ENCODE measurements at places on chromosomes 6 and 20.

DNA sequence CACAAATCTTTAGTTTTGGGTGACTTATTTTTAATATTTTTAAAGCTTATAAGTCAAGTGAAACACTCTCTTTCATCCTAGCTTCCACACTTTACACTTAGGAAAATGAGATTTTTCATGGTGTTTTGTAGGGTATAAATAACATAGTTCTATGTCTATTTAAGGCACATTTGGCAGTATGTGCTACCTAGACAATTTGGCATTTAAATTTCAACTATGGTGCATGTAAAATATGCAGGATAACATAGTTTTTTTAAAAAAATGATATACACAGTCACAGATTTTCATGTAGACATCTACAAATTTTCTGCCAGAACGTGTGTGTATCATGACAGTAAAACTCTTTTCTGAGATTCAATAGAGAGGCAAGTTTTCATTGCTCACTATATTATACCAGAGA is 115.1 kb upstream of the MAP3K7 start:
- no peak for DNase-seq

DNA sequence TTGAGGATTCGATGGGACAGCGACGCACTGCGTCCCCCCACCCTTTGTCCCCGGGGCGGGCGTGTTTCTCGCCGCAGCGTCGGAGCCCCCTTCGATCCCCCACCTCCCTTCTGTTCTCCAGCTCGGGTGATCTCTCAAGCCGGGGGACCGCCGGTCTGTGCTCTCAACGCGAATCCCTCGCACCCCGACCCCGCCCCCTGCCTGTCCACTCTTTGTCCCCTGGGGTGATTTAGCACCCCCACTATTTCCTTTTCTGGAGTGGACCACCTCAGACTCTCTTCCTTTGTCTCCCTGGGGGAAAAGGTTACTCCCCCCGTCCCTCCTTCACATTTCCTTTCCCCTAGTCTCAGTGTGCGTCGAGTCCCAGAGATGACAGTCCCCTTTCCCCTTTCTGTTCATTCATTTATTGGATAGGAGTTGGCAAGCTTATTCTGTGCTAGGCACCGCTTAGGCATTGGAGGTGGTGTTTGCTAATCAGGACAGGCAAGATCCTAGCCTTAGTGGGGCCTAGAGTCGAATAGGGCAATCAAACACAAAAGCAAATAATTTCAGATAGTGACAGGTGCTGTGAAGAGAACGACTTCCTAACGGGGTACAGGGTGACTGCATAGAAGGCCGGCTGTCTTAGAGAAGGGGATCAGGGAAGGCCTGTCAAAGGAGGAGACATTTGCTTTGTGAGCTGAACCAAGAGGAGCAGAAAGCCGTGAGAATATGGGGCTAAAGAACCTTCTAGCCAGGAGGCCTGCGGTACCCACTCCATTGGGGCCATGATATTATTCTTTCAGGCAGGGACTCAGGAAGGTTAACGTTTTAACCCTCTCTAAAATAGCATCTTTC is 741 bp downstream of the PTPN1 start:
- no peak for DNase-seq

- no peak for DNase-seq
These were observed 281.6 kb downstream of the KHDC1L start for GRCh38 chr6:72943699-72944098.

DNA sequence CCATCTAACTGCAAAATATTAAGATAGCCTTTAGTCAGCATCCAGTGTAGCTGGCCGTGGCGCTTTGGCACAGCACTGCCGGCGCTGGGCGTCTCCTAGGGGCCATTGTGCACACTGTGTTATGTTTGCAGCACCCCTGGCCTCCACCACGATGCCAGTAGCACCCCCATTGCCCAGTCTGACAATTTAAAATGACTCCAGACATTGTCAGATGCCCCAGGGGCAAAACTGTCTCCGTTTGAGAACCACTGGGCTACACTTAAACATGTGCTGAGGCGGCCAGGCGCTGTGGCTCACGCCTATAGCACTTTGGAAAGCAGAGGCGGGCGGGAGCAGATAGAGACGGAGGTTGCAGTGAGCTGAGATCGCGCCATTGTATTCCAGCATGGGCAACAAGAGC is 6.0 kb upstream of the MTG2 start:
- no peak for DNase-seq

GRCh38 chr6:134605034-134605433 is 287.1 kb upstream of the SGK1 start:
- no peak for DNase-seq

DNA sequence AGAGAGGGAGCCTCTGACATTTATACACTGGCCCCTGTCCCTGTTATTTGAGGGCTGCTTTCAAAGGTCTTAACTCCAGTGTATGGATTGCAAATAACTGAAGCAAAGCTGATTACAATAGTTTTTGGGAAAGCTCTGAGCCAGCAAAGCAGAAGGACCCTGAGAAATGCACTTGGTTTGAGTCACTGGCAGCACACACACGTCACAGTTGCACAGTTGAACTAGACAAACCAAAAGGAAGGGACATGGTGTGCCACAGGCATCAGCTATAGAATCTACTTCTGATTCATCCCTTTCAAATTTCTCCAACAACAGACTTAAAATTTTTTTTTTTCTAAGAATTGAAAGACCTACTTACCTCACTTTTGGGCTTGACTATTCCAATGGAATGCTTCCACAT is 56.4 kb downstream of the SNRNP48 start:
- no peak for DNase-seq

- no peak for DNase-seq
These were observed 37.6 kb downstream of the RSPH3 start for GRCh38 chr6:158962371-158962770.

DNA sequence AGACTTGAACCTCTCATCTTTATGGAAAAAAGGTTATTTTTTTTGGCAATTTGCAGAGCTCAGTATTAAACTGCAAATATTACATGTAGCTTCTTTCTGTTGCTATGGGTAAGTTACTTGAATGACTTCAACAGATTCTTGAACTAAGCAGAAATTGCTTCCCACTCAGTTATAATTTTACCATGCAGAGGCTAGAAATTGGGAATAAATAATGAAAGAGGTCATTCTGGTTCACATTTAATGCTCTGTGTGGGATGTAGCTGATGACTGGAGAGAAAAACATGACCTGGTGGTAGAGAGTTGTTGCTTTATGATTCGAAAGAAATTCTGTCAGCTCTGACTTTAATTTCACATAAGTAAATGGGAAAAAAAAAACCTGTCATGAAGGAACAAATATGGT is 16.8 kb upstream of the ADGB start:
- no peak for DNase-seq

DNA sequence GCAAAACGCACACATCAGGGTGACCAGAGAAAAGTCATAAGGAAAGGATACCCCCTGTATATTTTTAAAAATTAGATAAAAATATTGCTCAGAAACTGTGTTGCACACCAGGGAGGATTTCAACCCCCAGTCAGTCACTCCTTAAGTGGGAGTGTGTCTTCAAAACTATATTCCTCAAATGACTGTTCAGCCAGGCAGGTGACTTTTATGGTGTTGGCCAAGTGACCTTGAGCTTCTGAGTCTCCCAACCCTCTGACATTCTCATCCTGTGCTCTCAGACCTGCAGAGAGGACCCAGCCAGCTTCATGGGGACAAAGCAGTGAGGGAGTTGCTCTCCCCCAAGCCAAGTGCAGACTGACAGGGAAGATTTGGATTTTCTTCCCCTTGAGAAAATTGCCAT is 311.9 kb upstream of the JARID2 start:
- no peak for DNase-seq

- DNase-seq, result no peak
These were observed 159.8 kb downstream of the TFAP2C start for GRCh38 chr20:56788671-56789610.

GRCh38 chr6:45552536-45552935 is 174.8 kb upstream of the SUPT3H start:
- DNase-seq, result no peak

DNA sequence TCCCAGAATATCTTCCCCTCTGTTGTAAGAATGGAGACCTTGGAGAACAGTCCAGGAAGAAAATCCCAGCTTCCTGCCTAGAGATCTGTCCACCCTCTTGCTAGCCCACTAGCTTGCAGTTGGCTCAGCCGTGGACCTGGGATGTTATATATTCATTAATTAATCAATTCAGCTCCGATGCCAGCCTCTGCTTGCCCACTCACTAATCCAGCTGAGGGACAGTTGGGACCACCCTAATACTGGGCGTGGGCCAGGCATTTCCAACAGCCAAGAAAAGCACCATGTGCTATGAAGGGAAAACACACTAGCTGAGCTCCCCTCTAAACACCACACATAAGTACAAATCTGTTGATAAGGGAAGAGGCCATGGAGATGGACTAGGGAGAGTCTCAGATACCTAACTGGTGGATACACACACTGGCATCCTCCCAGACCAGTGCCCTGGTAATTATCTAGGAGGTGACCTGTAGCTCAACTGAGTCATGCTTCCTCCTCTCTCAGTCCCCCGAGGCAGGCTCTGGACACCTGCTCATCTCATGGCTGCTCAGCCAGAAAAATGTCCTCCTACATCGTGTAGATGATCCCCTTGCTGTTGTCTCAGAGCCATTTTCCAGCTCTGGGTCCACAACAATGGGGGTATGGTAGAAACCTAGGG is 78.9 kb downstream of the ANKRD60 start:
- DNase-seq, result no peak

DNA sequence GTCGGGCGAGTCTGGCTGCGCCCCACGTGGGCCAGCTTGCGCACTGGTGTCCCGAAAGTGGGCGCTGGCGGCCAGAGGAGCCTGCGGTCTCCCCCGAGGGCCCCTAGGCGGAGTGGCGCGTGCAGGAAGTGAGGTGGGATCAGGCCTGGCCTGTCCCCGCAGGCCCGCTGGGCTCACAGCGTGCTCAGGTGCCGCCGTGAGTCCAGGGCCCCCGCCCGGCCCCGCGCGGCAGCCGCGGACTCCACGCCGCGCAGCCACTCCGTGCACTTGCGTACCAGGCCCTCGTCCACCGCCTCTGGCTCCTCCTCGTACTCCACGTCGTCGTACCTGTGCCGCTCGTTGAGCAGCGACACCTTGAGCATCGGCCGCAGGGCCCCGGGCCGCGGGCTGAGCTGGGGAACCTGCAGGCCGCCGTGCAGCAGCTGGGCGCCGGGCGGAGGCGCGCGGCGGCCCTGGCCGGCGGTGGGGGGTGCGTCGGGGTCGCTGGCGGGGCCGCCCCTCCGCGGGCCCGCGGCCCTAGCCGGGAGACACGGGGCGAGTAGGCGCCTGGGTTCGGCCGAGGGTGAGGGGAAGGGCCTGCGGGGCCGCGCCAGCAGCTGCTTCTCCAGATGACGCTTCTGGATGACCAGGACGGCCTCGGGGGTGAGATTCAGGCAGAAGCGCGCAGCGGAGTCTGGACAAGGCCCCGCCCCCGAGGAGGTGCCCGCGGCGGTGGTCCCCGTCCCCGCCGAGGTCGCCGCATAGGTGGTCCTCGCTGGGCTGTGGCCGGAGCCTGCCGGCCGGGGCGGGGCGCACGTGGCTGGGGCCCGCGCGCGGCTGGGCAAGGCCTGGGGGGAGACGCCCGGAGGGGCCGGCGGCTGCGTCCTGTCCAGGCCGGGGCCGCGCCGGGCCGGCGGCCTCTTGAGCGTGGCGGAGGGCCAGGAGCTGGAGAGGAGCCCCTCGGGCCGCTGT is 835 bp downstream of the PRR18 start:
- DNase-seq, result no peak

DNA sequence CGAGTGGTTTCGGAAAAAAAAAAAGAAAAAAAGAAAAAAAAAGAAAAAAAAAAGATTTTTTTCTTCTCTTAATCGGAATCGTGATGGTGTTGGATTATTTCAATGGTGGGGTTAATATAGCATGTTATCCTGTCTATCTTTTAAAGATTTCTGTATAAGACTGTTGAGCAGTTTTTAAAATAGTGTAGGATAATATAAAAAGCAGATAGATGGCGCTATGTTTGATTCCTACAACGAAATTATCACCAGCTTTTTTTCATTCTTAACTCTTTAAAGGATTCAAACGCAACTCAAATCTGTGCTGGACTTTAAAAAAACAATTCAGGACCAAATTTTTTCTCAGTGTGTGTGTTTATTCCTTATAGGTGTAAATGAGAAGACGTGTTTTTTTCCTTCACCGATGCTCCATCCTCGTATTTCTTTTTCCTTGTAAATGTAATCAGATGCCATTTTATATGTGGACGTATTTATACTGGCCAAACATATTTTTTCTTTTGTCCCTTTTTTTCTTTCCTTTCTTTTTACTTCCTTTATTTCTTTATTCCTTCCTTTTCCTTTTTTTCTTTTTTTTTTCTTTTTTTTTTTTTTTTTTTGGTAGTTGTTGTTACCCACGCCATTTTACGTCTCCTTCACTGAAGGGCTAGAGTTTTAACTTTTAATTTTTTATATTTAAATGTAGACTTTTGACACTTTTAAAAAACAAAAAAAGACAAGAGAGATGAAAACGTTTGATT is 3.6 kb downstream of the SOX4 start:
- DNase-seq, result no peak

GRCh38 chr6:25641940-25642666 is 9.9 kb upstream of the SCGN start:
- no peak for DNase-seq

DNA sequence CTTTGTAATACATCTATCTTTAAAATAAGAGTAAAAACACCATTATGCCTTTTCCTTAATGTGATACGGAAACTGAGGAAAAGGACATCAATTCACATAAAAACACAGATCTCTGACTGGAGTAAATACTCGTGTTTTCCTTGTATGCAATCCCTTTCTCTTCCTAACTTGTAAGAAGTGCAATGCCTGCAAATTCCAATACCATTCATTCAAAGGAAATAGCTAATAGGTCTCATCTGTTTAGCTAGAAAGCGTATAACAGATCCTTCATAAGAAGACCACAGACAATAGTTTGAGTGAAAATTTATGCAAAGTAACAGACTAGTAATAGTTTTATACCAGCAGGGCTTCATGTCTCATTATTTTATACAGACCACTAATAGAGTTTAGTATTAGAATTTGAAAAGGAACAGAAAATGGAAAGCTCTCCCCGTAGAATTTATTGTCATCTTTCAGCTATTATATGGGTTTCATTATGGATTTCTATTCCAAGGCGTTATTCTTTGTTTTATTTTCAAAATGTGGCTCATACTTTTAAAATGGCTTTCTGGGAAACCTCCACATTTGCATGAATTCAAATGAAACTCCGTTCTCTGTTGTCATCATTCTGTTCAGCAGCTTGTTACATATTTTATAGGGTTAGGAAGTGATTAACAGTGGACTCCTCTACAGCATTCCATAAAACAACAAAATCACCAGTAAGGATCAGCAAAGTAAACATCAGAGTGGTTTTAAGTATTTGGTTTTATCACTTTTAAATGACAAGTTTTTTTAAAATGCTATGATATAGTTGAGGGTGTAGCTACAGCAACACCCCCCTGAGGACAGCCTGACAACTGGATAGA is 186.7 kb downstream of the BTBD9 start:
- DNase-seq, result no peak

GRCh38 chr20:37305079-37305478 is 15.6 kb downstream of the MANBAL start:
- DNase-seq, result no peak

- DNase-seq, result no peak
These were observed 33.1 kb downstream of the SRC start for GRCh38 chr20:37378785-37379598.

DNA sequence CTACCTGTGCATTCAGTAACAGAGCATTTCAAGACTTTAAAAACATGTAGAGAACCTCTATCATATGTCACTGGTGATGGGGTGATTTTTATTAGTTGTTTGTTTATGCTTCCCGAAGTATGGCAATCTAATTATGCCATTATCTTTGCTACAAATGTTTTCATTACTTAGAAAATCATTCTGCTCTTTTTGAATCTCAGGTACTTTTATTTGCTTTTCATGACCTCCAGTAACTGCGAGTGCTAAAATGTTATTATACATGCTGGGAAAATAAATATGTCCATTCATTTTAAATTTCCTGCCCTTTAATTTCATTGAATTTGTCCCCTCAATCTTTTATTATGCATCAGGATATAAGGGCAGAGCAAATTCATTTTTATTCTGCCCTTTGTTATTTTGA is 515.7 kb downstream of the NKAIN2 start:
- no peak for DNase-seq

All from stimulated activated CD8-positive, alpha-beta memory T cell treated with anti-CD3 and anti-CD28 coated beads, Interleukin-4, amount 100 ng/mL, for 1 hour (primary cell).